ENCODE measurements at places on chromosomes 3 and 15. TPM values are rescaled to one million over a fixed set of nuclear protein-coding genes. Genes with fewer than 3 reads are reported as not detected.

- no peak for DNase-seq
These were observed 121.2 kb downstream of the TLE3 start for GRCh38 chr15:69976366-69976994.

DNA sequence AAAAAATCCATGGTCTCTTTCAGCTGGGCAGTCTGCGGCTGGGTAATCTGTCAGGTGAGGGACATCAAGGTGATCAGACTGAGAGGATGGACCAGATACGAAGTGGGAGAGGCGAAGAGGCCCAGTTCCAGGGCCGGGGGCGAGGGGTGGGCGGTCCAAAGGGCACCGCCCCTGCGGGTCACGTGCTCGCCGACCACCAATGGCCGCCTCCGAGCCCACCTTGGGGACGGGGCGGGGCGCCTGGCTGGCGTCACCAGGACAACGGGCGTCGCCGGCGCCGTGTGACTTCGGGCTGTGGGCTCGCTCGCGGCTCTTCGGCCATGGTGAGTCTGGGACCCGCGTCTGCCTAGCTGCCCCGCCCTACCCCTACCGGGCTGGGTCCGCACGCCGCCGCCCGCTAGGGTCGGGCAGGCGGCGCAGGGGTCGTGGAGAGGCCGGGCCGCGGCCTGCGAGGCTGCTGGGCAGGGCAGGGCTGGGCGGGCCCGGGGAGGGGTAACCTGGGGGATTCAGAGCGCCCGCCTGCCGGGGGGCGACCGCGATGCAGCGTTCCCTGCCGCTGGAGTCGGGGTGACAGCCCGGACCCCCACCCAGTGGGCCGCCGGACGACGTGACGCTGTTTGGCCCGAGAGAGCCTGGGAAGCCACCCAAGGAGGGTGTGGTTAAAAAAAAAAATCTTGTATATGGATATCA is at the start of gene FBXL2:
Gene FBXL2, plus strand, starts transcription at position 250 of the 690 bp plus-strand sequence. Its CDS starts 71 bp downstream, at position 321.
- peak; percentile 97 for DNase-seq

DNA sequence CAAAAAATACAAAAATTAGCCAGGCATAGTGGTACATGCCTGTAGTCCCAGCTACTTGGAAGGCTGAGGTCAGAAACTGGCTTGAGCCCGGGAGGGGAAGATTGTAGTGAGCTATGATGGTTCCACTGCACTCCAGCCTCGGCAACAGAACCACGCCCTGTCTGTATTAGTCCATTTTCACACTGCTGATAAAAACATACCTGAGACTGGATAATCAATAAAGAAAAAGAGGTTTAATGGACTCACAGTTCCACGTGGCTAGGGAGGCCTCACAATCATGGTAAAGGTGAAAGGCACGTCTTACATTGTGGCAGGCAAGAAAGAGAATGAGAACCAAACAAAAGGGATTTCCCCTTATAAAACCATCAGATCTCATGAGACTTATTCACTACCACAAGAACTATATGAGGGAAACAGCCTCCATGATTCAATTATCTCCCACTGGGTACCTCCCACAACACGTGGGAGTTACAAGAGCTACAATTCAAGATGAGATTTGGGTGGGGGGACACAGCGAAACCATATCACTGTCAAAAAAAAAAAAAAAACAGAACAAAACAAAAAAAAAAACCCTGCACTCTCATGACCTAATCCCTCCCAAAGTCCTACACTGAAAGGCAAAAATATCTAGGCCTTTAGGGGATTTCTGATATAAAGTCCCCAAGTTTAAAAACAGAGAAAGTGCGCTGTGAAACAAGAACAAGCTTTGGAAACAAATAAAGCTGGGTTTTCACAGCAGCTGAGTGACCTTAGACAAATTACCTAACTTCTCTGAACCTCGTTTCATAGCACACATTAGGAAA is 224.7 kb downstream of the IGSF11 start:
- no peak for DNase-seq

GRCh38 chr15:76614725-76615124 is 278.2 kb downstream of the ISL2 start:
- DNase-seq: no peak

DNA sequence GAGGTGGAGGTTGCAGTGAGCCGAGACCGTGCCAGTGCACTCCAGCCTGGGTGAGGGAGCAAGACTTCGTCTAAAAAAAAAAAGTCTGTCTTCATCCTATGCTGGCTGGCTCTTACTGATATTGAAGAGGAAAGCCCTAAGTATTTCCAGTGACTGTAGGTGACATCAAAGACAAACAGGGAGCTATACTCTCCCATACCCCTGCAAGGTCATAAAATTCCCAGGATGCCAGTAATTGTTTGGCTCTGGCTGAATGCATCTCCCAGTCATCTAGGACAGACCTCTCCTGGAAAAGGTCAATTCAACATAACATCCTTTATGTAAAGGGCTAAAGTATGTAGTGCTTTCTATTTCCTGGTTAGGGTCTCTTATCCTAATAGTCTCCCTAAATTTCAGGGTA is 8.0 kb downstream of the ZBBX start:
- no peak for DNase-seq

DNA sequence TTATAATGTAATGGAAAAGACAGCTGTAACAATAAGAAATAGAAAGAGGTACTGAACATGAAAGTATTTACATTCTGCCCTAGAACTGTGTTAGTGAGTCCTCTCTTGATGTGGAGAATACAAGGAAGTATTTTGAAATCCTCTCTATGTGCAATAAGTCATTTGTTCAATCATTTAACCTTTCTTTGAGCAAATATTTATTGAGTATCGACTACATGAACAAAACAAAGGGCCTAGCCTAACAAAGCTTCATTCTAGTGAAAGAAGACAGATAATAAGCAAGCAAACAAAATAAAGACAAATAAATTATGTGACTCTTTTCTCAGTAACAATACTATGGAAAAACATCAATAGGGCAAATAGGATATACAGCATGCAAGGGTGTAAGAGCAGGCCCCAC is 354.9 kb upstream of the ATP11B start:
- DNase-seq: no peak

- DNase-seq: no peak
These were observed 5.6 kb upstream of the MAGEF1 start for GRCh38 chr3:184717399-184717983.

Gene AGTR1
- not detected for total RNA-seq

Gene C2CD4A
- total RNA-seq: 0.20 TPM

Gene MRAS
- total RNA-seq: 41.5 TPM

Gene WDR93
- total RNA-seq: not detected

Data from glutamatergic neuron (in vitro differentiated cells).